ENCODE measurements at places on chromosomes 6 and 20. TPM values are rescaled to one million over a fixed set of nuclear protein-coding genes. Genes with fewer than 3 reads are reported as not detected.

C6orf141 gene
- total RNA-seq, result 1.6 TPM

GRCh38 chr6:149061930-149062329 is 255.6 kb upstream of the TAB2 start:
- no peak for DNase-seq

DNA sequence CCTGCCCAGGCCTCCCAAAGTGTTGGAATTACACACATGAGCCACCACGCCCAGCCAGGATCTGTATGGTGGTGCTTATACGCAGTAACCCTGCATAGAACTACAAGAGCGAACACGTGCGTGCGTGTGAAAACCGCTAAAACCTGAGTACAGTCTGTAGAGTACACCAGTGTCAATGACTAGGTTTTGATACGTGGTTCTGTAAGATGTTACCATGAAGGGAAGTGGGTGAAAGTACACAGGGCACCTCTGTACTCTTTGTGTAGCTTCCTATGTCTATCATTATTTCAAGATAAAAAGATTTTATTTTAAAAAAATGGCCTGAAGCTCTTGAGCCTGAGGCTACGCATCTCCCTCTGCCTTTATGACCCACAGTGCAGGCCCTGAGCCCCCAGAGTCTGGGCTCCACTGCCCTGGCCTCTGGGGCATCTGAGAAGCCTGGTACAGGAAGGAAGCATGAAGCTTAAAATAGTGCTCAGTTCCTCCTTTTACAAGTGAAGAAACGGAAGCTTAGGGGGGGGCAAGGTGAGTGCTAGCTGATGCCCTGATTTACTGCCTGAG is 21.6 kb downstream of the LY86 start:
- DNase-seq, result no peak

GRCh38 chr6:106377061-106377540 is 16.6 kb downstream of the CRYBG1 start:
- DNase-seq, result no peak

DNA sequence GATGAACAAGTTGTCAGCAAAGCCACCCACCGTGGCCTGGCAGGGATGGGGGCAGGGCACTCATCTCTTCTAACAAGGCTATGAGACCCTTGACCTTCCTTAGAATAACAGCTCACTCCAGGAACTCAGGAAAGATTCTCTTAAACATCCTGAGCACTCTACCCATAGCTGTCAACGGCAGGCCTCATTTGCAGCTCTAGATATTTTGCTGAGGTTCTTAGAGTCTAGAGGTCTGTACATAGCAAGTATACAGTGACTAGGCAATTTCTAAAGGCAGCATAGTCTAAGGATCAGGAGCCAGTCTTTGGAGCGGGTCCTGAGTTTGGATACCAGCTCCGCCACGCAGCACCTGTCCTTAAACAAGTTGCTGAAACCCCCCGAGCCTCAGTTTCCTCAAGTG is 11.7 kb downstream of the TRERF1 start:
- DNase-seq, result peak; percentile 34

DNA sequence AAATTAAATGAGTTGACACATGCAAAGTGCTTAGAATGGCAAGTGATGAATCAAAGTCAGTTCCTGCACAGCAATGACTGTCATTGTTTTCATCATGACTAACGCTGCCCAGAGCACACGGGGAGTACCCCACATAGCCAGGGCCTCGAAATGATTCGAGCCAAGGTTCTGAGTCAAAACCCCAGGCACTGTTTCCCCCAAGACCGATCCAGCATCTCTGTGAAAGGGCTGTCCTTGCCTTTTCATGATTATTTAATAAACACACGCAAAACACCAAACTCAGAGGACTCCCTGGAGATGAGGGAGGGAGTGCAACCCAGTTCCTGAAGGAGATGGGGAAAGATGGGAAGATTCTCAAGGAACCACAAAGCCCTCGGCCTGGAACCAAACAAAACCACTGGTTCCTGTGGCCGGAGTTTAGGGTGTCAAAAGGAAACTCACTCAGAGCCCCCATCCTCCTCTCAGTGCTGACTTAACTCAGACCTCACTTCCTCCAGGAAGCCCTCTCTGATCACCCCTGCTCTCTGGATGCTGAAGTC is 3.8 kb downstream of the PREX1 start:
- DNase-seq, result no peak

DNA sequence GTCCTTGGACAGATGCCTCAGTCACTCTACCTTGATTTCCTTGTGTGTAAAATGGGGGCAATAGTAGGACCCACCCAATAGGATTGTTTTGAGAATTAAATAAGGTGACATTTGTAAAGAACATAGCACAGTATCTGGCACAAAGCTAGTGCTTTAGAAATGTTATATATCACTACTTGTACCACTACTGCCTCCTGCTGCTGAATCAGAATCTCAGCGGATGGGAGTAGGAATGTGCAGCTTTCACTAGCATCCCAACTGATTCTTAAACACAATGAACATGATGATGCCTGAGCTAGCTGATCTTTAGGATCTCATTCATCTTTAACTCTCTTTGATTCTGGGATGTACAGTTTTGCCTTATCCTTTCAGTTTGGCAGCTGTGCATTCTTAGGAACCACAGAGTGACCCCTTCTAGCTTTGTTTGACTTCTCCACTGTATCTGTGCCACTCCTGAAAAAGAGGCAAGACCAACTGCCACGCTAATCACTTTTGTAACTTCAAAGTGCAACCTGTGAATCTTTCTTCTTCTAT is 7.2 kb downstream of the PBOV1 start:
- no peak for DNase-seq

Data from ureter (tissue), 1 donor.